ENCODE measurements at places on chromosomes 11 and 22.

- DNase-seq, result no peak
Observed at GRCh38 chr11:64832467-64833197, 11.8 kb downstream of the CDC42BPG start.

GRCh38 chr22:32852395-32853251 lies 51.1 kb downstream of the TIMP3 start:
- DNase-seq, result no peak

GRCh38 chr11:118984825-118985224 lies 13.1 kb upstream of the CENATAC start:
- DNase-seq, result no peak

- no peak for DNase-seq
Observed at GRCh38 chr22:44366372-44367300, 53.9 kb upstream of the SHISAL1 start.

DNA sequence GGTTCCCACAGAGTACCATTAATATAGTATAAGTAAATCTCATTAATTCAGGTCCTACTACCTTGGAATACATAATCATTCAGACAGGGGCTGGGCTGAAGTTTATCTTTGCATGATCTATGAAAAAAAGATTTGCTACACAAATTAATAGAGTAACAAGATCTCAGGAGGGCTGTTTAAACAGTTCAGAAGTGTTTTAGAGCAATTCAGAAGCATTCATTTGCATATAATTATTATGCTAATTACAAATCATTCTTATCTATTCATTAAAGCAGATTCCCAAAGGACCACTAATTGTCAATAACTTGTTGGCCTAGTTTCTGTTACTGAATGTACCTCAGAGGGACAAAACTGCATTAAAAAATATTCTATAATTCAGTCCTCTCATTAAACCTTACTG lies 40.5 kb downstream of the PITPNB start:
- DNase-seq, result no peak

- DNase-seq, result no peak
Observed at GRCh38 chr22:50218153-50218995, 17.6 kb downstream of the SELENOO start.
